ENCODE measurements at places on chromosomes 6 and 20.

DNA sequence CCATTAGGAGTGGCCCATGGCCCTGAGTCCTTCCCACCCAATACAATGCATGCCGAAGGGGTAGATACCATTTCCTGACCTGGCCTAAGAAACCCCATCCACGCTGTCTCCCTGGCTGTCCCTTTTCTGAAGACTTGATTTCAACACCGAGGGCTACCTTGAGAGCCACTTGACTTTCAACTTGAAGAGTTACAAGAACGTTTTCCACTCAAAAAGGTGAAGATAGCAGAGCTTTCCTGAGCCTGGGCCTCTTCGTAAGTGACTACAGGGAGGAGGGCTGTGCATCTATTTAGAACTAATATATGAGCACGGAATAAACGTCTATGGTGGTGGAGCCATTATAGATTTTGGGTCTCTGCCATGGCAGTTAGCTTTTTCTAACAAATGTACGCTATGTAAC, 14.4 kb upstream of the PPP1R14C start:
- DNase-seq: no peak

- DNase-seq: no peak
Measured at GRCh38 chr6:158459726-158460125, 100.2 kb upstream of the TMEM181 start.

DNA sequence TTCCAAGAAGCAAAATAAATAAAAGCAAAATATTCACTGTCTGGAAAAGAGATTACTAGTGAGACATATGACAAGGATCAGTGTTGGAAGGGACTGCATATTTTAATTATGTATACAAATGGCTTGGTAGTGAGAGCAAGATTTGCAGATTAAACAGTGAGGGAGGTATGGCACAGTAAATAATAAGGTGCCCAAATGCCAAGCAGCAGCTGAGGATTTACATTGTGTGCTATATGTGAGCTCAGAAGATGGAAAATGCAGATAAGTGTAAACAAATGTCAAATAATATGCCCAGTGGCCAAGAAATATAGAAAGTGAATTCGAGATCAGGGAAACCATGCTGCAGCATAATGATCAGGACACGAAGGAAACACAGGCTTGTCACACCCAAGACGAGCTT, 173.8 kb upstream of the NRSN1 start:
- DNase-seq: no peak

- no peak for DNase-seq
Measured at GRCh38 chr20:61299618-61300017, 47.6 kb downstream of the CDH4 start.

- DNase-seq: no peak
Measured at GRCh38 chr6:39107034-39107433, 8.0 kb downstream of the SAYSD1 start.

GRCh38 chr6:125961117-125961516, 4.5 kb downstream of the HINT3 start:
- no peak for DNase-seq

DNA sequence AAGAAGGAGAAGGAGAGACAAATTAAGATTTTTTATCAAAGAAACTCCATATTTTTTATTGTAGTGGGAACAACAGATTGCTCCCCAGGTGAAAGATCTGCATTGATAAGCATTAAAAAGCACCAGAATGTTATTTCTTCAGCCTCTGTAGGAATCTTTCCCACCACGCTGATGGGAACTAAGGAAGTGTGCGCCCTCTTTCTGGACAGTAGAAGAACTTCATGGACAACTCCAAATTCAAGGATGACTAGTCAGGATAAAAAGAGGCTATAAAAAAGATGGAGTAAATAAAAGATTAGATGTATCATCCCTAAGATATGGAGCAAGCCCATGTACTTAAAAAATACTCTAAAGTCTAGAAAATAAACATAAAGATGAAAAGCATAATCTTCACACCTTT, 45.8 kb upstream of the PAK5 start:
- DNase-seq: no peak

GRCh38 chr6:108589244-108589791, 28.6 kb downstream of the FOXO3 start:
- no peak for DNase-seq

DNA sequence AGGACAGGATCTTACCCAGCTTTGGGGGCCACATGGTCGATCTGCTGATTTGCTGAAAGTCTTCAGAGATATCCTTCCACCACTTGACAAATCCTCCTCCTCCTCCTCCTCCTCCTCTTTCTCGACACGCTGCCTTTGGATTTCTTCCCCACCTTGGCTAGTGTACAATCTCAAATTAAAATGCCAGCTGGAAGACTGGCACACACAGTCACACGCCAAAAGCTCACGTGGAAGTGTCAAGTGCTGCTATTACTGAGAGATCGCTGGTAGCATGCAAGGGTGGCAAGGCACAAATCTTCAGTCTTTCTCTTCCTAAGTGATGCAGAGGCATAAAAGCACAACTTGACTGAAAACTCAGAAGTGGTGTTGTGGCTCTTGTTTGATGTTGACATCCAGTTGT, 35.3 kb downstream of the GPR6 start:
- no peak for DNase-seq

GRCh38 chr6:149727793-149728498, 10.0 kb upstream of the LATS1 start:
- DNase-seq: no peak

- no peak for DNase-seq
Measured at GRCh38 chr6:43075670-43076463, at the start of gene PTK7. PTK7 (plus strand) TSS chr6:43076314; CDS start chr6:43076489, 175 bp downstream.

DNA sequence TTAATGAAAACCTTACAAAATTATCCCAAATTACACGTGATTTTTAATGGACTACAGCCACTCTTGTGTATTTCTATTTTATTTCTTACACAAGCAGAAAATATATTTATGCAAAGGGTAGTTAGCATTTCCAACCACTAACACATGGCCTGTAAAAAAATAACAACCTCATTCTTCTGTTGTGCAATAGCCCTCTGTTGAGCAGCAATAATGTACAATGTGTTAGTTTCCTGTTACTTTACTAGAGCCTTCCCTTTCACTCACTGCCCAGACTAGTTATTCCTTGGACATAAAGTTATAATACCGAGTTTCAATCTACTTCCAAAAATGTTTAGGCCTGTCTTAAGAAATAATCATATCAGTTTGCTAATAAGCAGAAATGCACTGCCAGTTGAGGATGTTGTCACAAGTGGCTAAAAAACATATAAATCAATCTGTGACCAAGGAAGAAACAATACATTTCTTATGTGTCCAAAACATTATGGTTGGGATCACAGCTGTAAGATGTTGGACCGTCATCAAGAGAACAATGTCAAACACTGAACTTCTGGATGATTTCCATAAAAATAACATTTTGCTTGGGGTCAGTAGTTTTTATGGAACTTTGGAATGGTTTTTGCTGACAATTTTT, 73.6 kb upstream of the RNF146 start:
- DNase-seq: no peak

- no peak for DNase-seq
Measured at GRCh38 chr6:137489046-137490005, 4.9 kb downstream of the OLIG3 start.

DNA sequence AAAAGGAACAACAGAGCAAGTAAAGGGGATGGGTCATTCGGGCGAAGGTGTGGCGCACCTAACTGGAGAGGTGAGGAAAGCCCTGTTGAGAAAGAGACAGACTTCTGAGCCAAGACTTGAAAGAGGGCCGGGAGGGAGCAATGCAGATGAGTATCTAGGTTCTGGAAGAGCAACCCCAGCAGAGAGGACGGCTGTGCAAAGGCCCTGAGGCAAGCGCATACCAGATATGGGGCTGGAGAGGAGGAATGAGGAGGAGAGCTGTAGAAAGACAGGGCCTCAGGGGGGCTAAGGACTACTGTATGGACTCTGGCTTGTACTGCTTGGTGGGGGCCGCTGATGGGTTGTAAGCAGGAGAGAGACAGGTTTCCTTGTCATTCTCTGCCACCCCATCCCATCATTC, 21.9 kb downstream of the TRERF1 start:
- peak; percentile 37 for DNase-seq

DNA sequence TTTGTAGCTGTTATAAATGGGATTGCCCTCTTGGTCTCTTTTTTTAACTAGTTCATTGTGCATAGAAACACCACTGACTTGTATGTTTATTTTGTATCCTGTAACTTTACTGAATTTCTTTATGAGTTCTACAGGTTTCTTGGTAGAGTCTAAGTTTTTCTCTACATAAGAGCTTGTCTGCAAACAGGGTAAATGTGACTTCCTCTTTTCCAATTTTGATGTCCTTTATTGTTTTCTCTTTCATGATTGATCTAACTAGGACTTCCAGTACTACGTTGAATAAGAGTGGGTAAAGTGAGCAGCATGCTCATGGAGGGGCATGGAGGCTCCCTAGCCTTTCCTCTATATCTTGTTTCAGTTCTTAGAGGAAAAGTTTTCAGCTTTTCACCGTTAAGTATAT, 3.0 kb upstream of the WFDC10A start:
- no peak for DNase-seq

DNA sequence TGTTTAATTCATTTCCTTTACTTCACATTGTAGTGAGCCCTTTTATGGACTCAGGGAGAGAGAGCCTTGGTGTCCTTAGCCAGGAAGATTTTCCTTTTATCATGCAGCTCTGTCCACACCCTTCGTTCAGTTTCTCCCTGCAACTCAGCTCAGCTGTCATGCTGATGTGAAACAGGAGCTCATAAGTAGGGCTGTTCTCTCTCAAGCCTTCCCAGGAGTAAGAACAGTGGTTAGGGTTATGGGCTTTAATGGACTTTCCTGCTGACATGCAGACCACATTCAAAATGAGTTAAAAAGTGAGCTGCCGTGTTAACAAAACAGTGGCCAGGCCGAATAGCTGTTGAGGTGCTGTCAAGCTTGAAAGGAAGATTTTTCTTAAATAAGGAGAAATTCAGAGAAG, 104.1 kb downstream of the BCKDHB start:
- DNase-seq: no peak

DNA sequence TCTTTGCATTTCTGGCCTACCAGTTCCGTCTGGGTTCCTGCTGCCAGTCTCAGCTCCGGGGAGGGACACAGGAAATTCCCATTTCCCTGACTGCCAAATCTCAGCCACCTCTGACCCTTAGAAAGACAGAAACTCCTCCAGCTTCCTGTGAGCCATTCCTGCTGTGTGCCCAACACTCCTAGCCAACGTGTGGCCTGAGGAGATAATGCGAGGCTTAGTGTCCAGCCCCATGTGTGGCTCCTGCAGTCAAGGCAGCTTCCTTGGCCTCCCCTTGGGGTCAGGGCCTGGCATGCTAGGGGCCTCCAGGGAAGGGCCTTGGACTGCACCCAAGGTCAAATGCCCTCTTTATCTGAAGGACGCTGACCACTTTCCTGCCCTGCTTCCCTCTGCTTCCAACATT, 45.1 kb downstream of the MAFB start:
- DNase-seq: no peak

DNA sequence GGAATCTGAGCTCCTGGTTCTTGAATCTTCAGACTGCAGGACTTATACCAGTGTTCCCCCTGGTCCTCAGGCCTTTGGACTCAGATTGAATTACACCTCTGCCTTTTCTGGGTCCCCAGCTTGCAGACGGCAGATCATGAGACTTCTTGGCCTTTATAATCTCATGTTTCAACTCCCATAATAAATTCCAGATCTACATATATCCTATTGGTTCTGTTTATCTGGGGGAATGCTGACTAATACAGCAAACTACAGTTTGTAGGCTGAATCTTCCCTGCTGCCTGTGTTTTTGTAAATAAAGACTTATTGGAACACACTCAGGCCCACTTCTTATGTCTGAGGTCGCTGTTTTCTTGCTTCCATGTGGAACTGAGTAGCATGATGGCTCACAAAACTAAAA, 184.7 kb downstream of the HDGFL1 start:
- DNase-seq: no peak

GRCh38 chr20:63448031-63448430, 24.4 kb downstream of the KCNQ2 start:
- DNase-seq: no peak

DNA sequence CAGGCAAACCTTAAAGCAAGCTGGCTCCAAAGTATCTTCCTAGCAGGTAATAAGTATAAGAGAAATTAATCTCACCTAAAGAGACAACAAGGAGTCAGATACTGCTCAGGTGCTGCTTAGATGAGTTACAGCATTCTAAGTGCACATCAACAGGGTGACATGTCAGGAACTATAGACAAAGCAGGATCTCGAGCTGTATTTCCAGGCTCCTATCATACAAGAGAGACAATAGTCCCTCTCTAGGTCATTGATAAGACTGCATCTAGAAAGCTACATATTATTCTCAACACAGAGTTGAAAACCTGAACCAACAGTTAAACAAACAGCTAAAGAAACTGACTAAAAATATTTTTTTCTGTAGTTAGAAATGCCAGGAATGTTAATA, 3.9 kb downstream of the PTPRK start:
- DNase-seq: no peak

- no peak for DNase-seq
Measured at GRCh38 chr6:47234266-47234933, 75.3 kb downstream of the TNFRSF21 start.

GRCh38 chr6:113330636-113330946, 526.6 kb upstream of the MARCKS start:
- no peak for DNase-seq

DNA sequence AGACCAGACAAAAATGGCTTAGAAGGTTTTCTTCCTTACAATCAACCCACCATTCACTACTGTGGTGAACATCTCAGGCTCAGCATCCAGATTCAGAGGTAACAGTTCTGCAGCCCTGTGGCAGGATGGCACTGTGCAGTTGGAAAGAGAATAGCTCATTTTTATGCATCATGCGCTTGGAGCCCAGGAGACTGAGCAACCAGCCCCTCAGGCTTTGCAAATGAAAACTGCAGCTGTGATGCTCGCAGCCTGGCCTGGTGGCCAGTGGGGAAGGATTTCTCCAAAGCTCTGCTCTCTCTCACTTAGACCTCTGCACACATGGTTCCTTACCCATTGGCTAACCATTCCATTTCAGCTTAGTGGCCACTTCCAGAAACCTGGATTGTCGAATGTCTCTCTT, 45.8 kb downstream of the GABRR2 start:
- DNase-seq: no peak

DNA sequence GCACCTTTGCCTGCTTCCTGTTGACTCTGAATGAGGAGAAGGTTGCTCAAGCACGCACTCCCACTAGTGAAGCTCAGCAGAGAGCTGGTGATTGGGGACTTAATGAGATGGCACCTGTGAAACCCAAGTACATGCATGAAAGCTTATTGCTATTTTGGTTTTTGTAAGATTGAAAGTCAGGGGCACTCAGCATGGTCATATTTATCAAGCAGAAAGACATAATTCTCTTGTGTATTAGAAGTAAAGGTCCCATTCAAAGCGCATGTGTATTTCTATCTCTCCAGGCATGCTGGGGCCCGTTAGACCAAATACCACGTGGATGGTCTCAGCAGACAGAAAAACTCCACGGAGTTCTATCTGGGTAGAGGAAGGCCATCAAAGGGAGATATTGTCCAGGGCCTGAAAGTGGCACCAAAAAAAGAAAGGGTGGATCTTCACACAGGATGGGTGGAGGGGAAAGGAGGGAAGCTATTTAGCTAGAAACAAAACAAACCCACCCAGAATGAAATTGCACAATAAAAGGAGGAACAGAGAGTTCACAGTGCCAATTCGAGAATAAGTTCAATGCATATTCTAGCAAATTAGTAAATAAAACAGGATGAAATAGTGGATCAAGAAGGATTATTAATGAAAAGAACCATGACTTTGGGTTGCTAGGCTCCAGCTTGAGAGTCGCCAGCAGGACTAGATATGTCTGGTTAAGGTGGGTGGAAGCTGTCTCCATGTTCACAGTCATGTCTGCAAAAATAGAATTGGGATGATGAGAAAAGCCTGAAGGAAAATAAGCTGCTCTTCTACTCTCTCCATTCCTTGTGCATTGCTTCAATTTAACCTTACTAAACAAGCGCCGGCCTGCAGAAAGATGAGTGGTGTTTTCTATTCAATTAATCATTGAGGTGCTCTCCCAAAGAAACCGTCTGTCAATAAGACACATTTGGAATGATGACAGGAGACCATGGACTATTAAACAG, 224.9 kb upstream of the DTNBP1 start:
- DNase-seq: no peak
